ENCODE measurements at places on chromosomes 2 and 18.
A peak's percentile ranks its signal among the peaks of the same experiment; 100 is the strongest.

DNA sequence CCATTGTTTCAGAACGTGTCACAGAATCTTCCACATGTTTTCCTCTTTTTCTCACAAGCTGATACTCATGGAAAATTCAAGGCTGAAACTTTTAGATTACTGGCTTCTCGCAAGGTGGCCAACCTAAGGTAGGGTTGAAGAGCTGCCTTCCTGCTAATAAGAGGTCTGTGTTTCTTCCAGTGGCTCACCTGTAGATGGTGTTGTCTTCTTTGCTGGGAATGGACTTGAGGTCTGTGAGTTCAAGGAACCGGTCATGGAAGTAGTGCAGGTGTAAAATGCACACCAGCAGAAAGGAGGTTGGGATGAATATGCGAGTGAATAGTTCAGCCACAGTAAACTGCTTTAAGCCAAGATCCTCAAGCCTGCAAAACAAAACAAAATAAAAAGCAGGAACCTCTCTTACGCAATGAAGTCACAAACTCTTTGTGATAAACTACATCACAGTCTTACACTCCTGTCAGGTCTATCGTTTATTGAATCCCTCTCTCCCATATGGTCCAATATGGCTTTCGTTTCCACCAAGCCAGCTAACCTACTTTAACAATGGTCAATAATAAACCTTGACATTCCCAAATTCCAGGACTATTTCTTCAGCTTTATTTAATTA is 258.9 kb downstream of the NAPG start:
- no peak for DNase-seq

GRCh38 chr2:16408331-16409005 is 257.2 kb downstream of the CYRIA start:
- DNase-seq = no peak

DNA sequence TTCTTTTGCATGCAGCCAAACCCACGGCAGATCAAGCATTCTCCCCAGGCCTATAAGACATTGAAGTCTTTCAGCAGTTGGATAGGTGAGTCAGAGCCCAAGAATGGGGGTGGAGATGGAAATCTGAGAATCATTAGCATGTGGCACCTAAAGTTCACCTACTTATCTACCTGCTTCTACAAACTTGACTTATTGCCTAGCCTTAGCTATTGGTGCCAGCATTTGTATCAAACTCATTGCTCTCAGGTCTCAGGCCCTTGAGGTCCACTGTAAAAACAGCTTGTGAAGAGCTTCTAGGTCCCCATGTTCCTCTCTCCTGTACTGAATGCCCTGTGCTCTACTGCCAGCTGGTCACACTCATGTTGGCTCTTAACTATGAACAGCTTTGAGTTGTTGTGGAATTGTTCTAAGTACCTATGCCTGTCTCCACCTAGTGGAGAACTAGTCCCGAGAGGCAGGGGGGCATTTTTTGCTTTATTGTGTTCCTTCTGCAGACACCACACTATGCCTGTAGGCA is 278.4 kb upstream of the SPRED2 start:
- DNase-seq = no peak

GRCh38 chr2:1698188-1698945 is 45.9 kb downstream of the PXDN start:
- DNase-seq = no peak

DNA sequence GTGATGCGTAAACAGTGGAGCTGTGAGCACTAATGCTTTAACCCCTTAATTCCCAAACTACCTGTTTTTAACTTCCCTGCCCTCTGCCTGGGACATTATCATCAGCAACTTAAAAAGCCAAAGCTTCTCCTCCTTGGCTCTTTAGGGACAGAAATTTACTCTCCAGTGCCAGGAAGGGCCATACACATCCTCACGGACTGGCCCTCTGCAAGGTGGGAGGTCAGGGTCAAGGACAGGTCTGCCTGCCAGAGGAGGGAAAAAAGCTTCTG is 21.5 kb downstream of the KCTD1 start:
- no peak for DNase-seq

- no peak for DNase-seq
These were observed 8.5 kb upstream of the NCL start for GRCh38 chr2:231472816-231473215.

- DNase-seq = no peak
These were observed 572.3 kb downstream of the IRS1 start for GRCh38 chr2:226227341-226227740.

DNA sequence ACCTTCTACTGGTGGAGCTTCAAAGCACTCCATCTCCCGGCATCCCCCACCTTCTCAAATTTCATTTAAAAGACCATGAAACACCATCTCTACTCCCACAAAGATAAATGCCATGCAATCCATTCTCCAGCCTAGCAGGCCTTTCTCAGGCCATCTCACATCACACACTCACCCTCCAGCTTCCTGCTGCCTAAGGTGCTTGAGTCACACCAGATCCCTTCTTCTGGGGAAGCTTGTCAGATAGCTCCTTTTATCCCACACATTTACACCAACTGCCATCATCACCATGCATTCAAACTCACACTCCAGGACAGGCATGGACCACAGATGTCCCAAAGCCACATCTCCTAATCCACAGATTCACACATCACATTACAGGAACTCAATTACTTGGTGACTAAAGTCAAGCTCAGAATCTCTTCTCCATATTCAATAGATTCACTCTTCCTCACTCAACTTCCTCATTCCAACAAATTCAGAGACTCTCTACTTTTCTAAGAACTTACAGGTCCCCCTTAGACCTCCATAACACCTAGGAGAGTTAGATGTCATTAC is 292.5 kb downstream of the TNS1 start:
- DNase-seq = no peak

DNA sequence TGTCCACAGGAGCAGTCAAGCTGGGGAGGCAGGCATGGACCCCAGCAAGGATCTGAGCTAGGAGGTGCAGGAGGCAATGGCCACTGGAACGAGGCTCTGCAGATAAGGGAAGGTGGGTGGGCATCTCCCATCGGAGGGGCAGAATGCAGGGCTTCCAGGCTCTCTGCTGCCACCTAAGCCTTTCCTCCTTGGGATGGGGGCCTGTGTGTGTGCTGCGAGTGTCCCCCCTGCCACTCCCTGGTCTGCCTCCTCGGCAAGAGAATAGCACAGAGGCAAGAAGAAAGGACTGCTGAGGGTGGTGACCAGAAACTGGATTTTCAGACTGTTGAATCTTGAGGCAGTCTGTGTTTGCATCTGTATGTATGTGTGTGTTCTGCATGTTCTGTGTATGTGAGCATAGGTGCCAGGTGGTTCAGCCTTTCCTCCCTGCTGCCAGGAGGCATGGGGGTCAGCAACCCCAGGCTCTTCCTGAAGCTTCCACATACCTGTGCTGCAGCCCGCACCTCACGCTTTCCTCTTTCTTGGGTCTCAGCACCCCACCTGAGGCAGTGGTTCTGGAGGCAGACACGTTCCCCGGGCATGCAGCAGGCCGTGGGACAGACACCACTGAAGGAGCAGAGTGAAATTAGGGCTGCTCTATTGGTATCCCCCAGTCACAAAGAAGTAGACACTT is 86.7 kb downstream of the EPAS1 start:
- DNase-seq = no peak

DNA sequence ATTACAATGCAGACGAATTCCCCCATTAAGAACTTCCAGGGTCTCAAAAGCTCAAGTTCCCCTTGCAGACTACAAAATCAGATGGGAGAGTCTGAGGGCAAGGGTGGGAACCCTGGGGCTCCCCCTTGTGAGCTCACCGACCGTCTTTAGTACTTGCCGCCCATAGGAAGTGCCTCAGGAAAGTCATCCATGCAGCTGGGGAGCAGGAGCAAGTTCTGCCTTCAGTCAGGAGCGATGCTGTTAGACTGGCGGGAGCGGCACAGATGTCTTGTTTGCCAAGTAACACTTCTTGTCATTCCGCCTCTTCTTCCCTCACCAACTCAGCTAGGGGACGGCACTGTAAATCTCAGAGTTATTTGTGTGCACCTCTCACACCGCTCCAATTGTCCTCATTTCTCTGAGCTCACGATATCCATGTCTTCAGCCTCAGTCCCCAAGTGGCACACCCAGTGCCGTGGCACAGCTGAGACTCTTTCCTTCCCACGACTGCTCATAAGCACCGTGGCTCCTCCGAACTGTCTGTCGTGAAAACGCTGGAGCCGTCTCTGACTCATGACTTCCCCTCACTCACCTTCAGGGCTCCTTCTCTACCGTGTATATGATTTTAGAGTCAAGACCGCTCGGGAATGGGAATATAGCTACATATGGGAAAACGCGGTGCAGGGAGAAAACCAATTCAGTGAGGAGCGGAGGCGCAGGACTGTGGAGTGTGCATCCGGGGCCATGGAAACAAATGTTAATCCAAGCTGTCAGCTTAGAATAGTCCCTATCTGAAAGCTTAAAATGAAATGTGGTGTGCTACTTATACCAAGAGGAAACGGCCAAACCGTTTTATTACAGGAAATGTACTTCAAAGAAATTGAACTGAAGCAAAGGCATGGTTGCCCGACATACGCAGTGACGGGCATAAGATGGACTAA is 34.0 kb downstream of the UXS1 start:
- peak; percentile 19 for DNase-seq

DNA sequence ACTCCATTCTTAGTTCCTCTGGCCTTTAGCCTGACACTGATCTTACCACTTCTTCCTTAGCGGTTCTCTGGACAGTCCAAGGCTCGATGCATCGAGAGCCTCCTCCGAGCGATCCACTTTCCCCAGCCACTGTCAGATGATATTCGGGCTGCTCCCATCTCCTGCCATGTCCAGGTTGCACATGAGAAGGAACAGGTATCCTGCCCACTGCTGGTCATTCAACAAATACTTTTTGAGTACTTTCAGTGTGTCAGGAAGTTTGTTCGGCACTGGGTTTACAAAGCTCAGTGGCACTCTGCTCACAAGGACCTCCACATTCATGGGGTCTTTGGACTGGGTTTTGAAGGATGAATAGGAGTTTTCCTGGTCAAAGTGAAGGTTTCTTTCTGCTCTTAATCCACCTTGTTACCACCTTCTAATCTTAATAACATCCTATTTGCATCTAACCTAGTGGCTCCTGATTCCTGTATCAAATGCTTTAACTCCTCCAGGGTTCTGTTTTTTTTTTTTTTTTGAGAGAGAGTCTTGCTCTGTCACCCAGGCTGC is 25.8 kb downstream of the GCKR start:
- DNase-seq = no peak

GRCh38 chr2:138391946-138392345 is 109.6 kb upstream of the SPOPL start:
- DNase-seq = no peak

GRCh38 chr2:96888072-96889011 is 18.5 kb upstream of the SEMA4C start:
- no peak for DNase-seq

- DNase-seq = no peak
These were observed 56.0 kb upstream of the NFU1 start for GRCh38 chr2:69493268-69493667.

GRCh38 chr2:163605779-163606178 is 130.0 kb downstream of the FIGN start:
- no peak for DNase-seq

DNA sequence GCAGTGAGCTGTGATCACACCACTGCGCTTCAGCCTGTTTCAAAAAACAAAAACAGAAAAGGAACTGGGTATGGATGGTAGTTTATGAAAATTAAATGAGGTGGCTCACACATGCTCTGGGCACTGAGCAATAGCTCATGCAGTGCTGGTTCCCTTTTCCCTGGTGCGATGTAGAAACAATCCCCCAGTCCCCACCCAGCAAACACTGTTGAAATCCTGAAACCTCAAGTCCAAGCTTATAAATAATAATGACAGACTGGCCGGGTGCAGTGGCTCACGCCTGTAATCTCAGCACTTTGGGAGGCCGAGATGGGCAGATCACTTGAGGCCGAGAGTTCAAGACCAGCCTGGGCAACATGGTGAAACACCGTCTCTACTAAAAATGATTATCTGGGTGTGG is 55.4 kb upstream of the SMAD2 start:
- DNase-seq = no peak

DNA sequence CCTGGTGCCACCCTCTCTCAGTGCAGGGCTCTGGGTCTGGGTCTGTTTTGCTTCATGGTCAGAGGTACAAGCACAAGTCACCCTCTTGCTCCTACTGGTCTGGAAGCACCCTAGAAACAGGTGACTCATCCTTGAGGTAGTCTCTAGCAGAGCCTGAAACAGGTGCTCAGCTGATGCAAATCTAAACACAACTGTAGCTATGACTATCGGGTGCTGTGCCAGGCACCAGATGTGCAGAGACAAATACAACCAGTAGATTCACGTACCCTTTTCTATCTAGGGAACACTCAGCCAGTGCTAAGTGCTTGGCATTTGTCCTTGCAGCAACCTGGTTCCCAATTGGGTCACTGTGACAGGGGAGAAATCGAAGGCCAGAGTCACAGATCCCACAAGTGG is 140.9 kb upstream of the MYCN start:
- no peak for DNase-seq

DNA sequence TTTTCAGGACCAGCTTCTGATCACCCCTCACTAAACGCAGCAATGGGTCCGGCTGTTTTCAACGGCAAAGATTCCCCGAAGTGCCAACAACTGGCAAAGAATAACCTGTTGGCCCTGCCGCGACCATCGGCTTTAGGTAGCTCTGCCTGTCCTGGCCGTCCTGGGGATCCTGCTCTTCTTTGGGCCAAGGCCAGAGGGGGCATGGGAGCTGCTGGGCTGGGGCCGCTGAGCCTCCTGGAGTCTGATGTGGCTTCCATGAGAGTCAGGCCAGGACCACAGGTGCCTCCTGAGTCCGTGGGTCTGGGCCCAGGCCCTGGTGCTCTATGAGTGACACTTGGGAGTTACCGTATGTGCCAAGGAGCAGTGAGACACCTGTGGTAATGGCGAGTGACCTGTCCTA is 46.9 kb downstream of the GREB1 start:
- DNase-seq = no peak

- no peak for DNase-seq
These were observed 140.6 kb downstream of the FAM124B start for GRCh38 chr2:224261326-224261725.

DNA sequence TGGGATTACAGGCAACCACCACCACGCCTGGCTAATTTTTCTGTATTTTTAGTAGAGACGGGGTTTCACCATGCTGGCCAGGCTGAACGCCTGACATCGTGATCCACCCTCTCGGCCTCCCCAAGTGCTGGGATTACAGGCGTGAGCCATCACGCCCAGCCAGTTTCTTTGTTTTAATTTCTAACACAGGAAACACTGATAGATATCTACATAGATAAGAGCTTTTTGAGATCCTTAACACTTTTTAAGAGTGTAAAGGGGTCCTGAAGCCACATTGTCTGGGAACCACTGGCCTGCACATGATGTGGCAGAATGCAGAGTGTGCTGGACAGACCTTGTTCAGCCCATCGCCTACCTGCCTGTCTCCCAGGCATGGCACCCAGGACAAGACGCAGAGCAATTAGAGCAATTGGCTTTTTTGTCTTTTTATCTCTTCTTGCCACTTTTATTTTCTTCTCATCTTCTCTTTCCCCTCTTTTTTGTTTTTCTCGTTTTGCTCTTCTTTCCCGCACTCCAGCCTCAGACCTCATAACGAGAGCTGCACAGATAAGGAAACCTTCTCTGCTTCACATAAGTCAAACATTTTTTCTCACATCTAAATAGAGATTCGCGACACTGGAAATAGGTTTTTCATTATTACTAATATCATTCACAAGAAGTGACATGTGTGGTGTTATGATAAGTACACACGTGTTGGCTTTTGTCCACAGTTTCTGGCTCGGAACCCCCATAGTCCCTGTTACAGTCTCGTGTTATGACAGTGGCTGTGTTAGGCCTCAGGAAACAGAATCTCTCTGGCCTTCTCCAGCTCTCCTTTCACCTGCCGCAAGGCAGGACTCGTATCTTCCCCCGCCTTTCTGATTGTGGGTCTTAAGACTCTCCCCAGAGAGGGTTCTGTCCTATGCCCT is 25.2 kb upstream of the GPR55 start:
- no peak for DNase-seq

Measured in stimulated activated CD4-positive, alpha-beta T cell treated with anti-CD3 and anti-CD28 coated beads, Interleukin-1b, Interleukin-23, amount 100 ng/mL, for 1 hour (primary cell).